ENCODE measurements at places on chromosomes 12 and 14. TPM values are rescaled to one million over a fixed set of nuclear protein-coding genes. Genes with fewer than 3 reads are reported as not detected.

DNA sequence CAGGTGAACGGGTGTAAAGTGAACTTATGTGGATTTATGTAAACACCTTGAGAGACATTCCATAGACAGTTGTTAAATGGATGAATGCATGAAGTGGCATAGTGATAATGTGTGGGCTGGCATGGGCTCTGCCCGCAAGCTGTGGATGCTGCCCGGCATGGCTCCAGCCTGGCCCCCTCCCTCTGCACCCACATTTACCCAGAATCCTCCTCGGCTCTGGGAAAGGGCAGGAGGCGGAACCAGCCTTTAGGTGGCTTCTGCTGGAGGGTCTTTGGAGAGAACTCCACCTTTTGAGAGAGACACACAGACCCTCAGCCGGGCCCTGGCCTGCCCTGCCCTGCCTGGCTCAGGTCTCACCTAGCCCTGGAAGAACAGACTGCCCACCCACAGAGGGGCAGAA, 18.7 kb downstream of the RASAL1 start:
- H3K27me3 ChIP-seq, result peaks cover 6% of the 10 kb centered on the region
- H3K4me3 ChIP-seq, result no peak overlapping the region
- DNase-seq, result peak; percentile 44
- H3K36me3 ChIP-seq, result no peaks in the 10 kb centered on the region
- no peak overlapping the region for H3K27ac ChIP-seq
- H3K4me1 ChIP-seq, result no peaks in the 10 kb centered on the region

Gene SLC8B1
- 19.5 TPM for total RNA-seq

Gene BCL11B
- 0.88 TPM for total RNA-seq

DNA sequence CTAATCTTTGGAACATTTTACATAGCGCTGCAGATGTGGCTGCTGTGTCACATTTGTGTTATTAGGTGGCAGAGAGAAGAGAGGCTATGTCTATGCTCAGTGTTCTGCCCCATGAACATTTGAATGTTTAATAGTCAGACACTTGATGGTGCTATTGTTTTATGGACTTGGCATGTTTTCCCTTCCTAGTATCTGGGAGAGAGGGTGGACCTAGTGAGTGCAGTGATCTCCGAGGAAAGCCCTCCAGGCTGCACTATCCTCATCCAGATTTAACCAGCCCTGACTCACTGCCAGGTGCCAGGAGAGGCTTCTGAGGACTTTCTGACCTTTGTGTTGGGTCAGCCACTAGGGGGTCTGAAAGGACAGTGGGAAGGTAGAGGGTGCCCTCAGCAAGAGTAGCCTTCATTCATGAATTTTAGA, 24.3 kb downstream of the ZFC3H1 start:
- no peaks in the 10 kb centered on the region for H3K27me3 ChIP-seq
- no peak for DNase-seq

GRCh38 chr14:80101835-80102234, 109.5 kb downstream of the DIO2 start:
- H3K27me3 ChIP-seq, result no peaks in the 10 kb centered on the region
- H3K4me1 ChIP-seq, result no peaks in the 10 kb centered on the region
- H3K27ac ChIP-seq, result no peak overlapping the region
- DNase-seq, result no peak
- H3K4me3 ChIP-seq, result no peak overlapping the region

- peaks cover 5% of the 10 kb centered on the region for H3K27me3 ChIP-seq
- H3K4me3 ChIP-seq, result no peak overlapping the region
- H3K27ac ChIP-seq, result no peak overlapping the region
- no peaks in the 10 kb centered on the region for H3K4me1 ChIP-seq
- H3K36me3 ChIP-seq, result no peaks in the 10 kb centered on the region
Measured at GRCh38 chr14:34228650-34228976, 233.4 kb downstream of the SPTSSA start.

GRCh38 chr14:88952901-88953300, 128.4 kb downstream of the TTC8 start:
- no peaks in the 10 kb centered on the region for H3K36me3 ChIP-seq
- no peaks in the 10 kb centered on the region for H3K4me1 ChIP-seq
- DNase-seq, result no peak
- H3K27me3 ChIP-seq, result no peaks in the 10 kb centered on the region
- H3K27ac ChIP-seq, result no peak overlapping the region

Gene TRHDE
- 0.59 TPM for total RNA-seq

Gene PAX9
- total RNA-seq, result not detected

GRCh38 chr12:98389593-98389992, 125.8 kb upstream of the TMPO start:
- no peak overlapping the region for H3K4me3 ChIP-seq
- no peaks in the 10 kb centered on the region for H3K36me3 ChIP-seq
- no peak overlapping the region for H3K27ac ChIP-seq
- DNase-seq, result no peak
- peaks cover 16% of the 10 kb centered on the region for H3K27me3 ChIP-seq
- H3K4me1 ChIP-seq, result no peaks in the 10 kb centered on the region

Gene MANSC4
- not detected for total RNA-seq

Gene THAP2
- 3.3 TPM for total RNA-seq

GRCh38 chr12:237026-237815, 23.3 kb upstream of the SLC6A12 start:
- no peaks in the 10 kb centered on the region for H3K4me1 ChIP-seq
- H3K36me3 ChIP-seq, result no peaks in the 10 kb centered on the region
- no peak for DNase-seq
- peaks cover 13% of the 10 kb centered on the region for H3K27me3 ChIP-seq

DNA sequence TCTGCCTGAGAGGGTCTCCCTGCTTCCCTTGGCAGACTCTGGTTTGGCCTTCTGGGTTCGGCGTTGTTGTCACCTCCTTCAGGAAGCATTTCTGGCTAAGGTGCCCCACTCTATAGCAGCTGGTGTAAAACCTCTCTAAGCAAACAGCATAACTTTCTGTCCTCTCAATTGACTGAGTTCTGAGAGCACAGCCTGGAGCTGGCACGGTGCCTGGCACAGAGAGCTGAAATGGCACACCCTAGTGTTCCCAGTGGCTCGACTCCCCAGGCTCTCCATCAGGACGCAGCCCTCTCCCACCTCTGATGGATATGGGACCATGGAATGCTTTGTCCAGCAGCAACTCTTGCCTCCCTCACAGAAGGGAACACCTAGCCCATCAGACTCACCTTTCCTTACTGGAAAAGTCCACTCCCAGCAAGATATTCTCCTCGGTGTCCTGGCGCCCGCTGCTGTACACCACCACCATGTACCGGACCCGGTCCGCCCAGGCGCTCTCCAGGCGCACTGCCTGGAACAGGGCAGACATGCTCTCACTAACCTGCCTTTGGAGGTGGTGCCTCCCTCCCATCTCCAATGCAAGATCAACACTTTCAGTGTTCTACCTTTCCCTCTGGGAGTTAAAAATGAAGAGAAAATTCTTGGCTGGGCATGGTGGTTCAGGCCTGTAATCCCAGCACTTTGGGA, 40.6 kb downstream of the SSH1 start:
- peak overlapping the region; percentile 72 for H3K27ac ChIP-seq
- no peaks in the 10 kb centered on the region for H3K27me3 ChIP-seq
- H3K4me3 ChIP-seq, result no peak overlapping the region
- no peak for DNase-seq
- H3K36me3 ChIP-seq, result peaks cover 92% of the 10 kb centered on the region
- H3K4me1 ChIP-seq, result peaks cover 18% of the 10 kb centered on the region

GRCh38 chr12:109741970-109742703, 28.5 kb downstream of the FAM222A start:
- H3K4me1 ChIP-seq, result no peaks in the 10 kb centered on the region
- H3K27me3 ChIP-seq, result no peaks in the 10 kb centered on the region
- H3K27ac ChIP-seq, result no peak overlapping the region
- no peak overlapping the region for H3K4me3 ChIP-seq

DNA sequence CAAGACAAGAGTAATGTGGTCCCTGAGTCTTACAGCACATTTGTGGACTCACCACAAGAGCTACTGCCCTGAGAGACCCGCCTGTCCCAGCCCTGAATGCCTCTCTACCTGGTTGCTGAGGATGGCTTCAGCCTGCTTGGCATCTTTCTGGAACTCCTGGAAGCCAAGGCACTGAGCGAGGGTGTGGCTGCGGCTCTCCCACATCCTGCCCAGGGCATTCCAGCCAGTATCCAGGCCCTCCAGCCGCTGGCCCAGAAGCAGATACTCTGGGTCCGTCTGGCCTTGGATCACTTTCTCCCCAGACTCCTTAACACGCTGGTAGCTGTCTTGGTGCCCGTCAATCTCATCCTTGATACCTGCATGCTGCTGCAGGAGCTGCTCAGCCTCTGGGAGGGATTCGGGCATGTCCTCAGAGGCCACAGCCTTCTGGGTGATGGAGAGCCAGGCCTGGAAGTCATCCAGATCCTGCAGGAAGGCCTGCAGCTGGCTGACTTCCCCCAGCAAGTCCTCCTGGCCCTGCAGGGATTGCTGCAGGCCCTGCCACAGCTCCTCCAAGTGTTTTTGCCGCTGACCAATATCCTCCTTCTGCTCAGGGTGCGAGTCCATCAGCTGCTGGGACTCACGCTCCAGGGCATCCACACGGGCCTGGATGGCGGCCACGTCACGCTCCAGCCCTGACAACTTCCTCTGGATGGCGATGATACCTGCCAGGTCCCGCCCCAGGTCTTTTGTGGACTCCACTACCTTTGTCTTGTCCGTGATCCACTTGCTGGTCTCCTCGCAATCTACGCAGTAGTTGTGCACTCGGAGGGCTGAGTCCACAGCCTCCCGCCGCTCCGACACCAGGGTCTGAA, 82.3 kb downstream of the PLEKHG3 start:
- peaks cover 14% of the 10 kb centered on the region for H3K27me3 ChIP-seq
- H3K27ac ChIP-seq, result no peak overlapping the region
- DNase-seq, result no peak

GRCh38 chr12:132471011-132471857, 18.7 kb upstream of the FBRSL1 start:
- H3K27me3 ChIP-seq, result no peaks in the 10 kb centered on the region
- H3K4me3 ChIP-seq, result no peak overlapping the region
- DNase-seq, result no peak
- no peaks in the 10 kb centered on the region for H3K36me3 ChIP-seq
- H3K4me1 ChIP-seq, result no peaks in the 10 kb centered on the region

- DNase-seq, result no peak
- H3K4me3 ChIP-seq, result no peak overlapping the region
- no peaks in the 10 kb centered on the region for H3K27me3 ChIP-seq
- H3K36me3 ChIP-seq, result no peaks in the 10 kb centered on the region
- no peaks in the 10 kb centered on the region for H3K4me1 ChIP-seq
Measured at GRCh38 chr14:104227806-104228205, 89.4 kb downstream of the KIF26A start.

- H3K27ac ChIP-seq, result no peak overlapping the region
- no peaks in the 10 kb centered on the region for H3K36me3 ChIP-seq
- no peaks in the 10 kb centered on the region for H3K27me3 ChIP-seq
- no peak overlapping the region for H3K4me3 ChIP-seq
- H3K4me1 ChIP-seq, result peaks cover 3% of the 10 kb centered on the region
Measured at GRCh38 chr14:63523735-63524426, 19.3 kb downstream of the PPP2R5E start.

- no peaks in the 10 kb centered on the region for H3K27me3 ChIP-seq
- DNase-seq, result no peak
- no peak overlapping the region for H3K4me3 ChIP-seq
Measured at GRCh38 chr14:94670692-94671285, 58.6 kb downstream of the SERPINA3 start.

GRCh38 chr12:38646146-38646545, 259.2 kb downstream of the CPNE8 start:
- no peaks in the 10 kb centered on the region for H3K36me3 ChIP-seq
- H3K4me3 ChIP-seq, result no peak overlapping the region
- no peak overlapping the region for H3K27ac ChIP-seq

DNA sequence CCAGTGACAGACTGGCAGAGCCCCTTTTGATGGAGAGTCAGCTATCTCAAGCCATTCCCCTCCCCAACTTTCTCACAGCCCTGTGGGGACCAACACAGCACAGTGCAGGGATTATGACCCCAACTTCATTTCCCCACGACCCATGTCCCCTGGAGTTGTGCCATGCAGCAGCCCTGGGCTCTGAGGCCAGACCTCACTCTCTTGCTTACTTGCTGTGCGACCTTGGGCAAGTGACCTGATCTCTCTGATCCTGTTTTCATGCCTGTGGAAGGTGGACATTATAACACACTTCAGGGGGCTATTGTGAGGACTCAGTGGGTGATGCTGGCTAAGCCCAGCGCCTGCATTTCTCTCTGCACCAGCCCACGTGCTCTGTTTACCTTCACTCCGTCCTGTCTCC, 14.1 kb downstream of the OTUB2 start:
- H3K4me3 ChIP-seq, result no peak overlapping the region
- no peaks in the 10 kb centered on the region for H3K36me3 ChIP-seq
- no peak for DNase-seq
- H3K4me1 ChIP-seq, result peaks cover 23% of the 10 kb centered on the region
- H3K27me3 ChIP-seq, result no peaks in the 10 kb centered on the region

GRCh38 chr14:55057919-55058318, 6.5 kb downstream of the MAPK1IP1L start:
- H3K27ac ChIP-seq, result no peak overlapping the region
- H3K4me3 ChIP-seq, result no peak overlapping the region
- peaks cover 8% of the 10 kb centered on the region for H3K4me1 ChIP-seq
- peaks cover 48% of the 10 kb centered on the region for H3K36me3 ChIP-seq

Gene SLCO1B1
- total RNA-seq, result not detected

DNA sequence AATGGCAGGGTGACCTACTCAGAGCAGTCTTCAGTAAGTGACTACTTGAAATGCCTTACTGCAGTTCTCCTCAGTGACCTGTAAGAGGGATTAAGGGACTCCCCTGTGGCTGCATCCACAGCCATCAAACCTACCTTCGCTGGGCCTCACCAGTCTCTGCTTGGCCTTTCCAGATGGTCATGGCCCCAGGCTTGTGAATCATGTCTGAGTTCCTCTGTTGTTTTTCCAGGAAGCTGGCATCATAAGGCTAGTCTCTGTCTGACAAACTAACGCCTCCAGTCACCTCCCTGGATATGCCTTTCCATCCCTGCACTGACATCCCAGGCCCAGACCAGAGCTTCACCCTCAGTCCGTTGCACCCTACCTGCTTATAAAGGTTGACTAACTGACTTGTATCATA, 14.0 kb downstream of the RNASE2 start:
- no peak overlapping the region for H3K27ac ChIP-seq
- peaks cover 7% of the 10 kb centered on the region for H3K4me1 ChIP-seq
- H3K4me3 ChIP-seq, result no peak overlapping the region
- no peaks in the 10 kb centered on the region for H3K36me3 ChIP-seq
- no peak for DNase-seq

GRCh38 chr14:74065746-74066575, 18.3 kb downstream of the ALDH6A1 start:
- H3K27ac ChIP-seq, result peak overlapping the region; percentile 36
- H3K27me3 ChIP-seq, result no peaks in the 10 kb centered on the region
- peaks cover 36% of the 10 kb centered on the region for H3K4me1 ChIP-seq
- DNase-seq, result peak; percentile 53
- H3K36me3 ChIP-seq, result peaks cover 12% of the 10 kb centered on the region

DNA sequence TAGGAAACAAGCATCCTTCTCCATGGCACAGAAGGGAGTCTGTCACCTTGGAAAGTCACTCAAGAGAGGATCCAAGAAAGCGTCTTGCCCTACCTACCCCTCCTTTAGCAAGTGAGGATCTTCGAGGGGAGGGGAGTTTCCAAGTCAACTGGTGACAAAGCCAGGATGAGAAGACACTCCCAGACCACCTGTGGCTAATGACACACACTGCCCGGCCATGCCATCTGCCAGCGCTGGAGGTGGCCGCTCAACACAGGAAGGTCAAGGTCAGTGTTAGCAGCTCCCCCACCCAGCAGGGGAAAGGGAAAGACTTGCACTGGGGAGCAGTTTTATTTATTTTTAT, 41.3 kb downstream of the ELK3 start:
- H3K4me3 ChIP-seq, result no peak overlapping the region
- no peaks in the 10 kb centered on the region for H3K27me3 ChIP-seq
- H3K36me3 ChIP-seq, result peaks cover 15% of the 10 kb centered on the region
- peaks cover 51% of the 10 kb centered on the region for H3K4me1 ChIP-seq
- DNase-seq, result no peak
